ENCODE measurements at places on chromosomes 4 and X.

- no peaks in the 10 kb centered on the region for H3K27me3 ChIP-seq
- no peak overlapping the region for H3K4me3 ChIP-seq
- H3K4me1 ChIP-seq, result no peaks in the 10 kb centered on the region
- no peaks in the 10 kb centered on the region for H3K36me3 ChIP-seq
- no peak for DNase-seq
- H3K27ac ChIP-seq, result no peak overlapping the region
Measured at GRCh38 chrX:74670028-74670427, 55.6 kb upstream of the RLIM start.

DNA sequence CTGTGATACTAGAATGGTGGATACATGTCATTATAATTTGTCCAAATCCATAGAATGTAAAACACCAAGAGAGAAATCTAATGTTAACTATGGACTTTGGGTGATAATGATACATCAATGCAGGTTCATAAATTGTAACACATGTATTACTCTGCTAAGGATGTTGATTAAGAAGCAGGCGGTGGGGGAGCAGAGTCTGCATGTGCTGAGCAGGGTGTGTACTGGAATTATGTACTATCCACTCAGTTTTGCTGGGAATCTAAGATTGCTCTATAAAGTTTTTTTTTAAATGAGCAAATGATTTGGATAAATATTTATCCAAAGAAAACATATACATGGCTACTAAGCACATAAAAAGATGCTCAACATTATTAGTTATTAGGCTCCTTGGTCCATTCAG lies 15.0 kb upstream of the MANBA start:
- no peaks in the 10 kb centered on the region for H3K36me3 ChIP-seq
- H3K27ac ChIP-seq, result no peak overlapping the region
- H3K27me3 ChIP-seq, result no peaks in the 10 kb centered on the region
- no peak overlapping the region for H3K4me3 ChIP-seq

GRCh38 chr4:1080961-1081688 lies 32.2 kb downstream of the RNF212 start:
- no peak overlapping the region for H3K27ac ChIP-seq
- H3K36me3 ChIP-seq, result no peaks in the 10 kb centered on the region
- H3K27me3 ChIP-seq, result peaks cover 51% of the 10 kb centered on the region
- no peak for DNase-seq
- H3K4me1 ChIP-seq, result no peaks in the 10 kb centered on the region

- H3K4me1 ChIP-seq, result peaks cover 2% of the 10 kb centered on the region
- no peak for DNase-seq
- no peaks in the 10 kb centered on the region for H3K36me3 ChIP-seq
- H3K4me3 ChIP-seq, result no peak overlapping the region
- peaks cover 8% of the 10 kb centered on the region for H3K27me3 ChIP-seq
Measured at GRCh38 chrX:2521927-2522386, 21.2 kb upstream of the DHRSX start.

GRCh38 chrX:34631479-34632220 lies 25.4 kb downstream of the TMEM47 start:
- H3K4me1 ChIP-seq, result no peaks in the 10 kb centered on the region
- no peak overlapping the region for H3K27ac ChIP-seq
- H3K36me3 ChIP-seq, result no peaks in the 10 kb centered on the region
- no peak overlapping the region for H3K4me3 ChIP-seq

GRCh38 chr4:42070463-42070862 lies 80.1 kb downstream of the SLC30A9 start:
- no peak for DNase-seq
- H3K27ac ChIP-seq, result no peak overlapping the region
- no peaks in the 10 kb centered on the region for H3K27me3 ChIP-seq

DNA sequence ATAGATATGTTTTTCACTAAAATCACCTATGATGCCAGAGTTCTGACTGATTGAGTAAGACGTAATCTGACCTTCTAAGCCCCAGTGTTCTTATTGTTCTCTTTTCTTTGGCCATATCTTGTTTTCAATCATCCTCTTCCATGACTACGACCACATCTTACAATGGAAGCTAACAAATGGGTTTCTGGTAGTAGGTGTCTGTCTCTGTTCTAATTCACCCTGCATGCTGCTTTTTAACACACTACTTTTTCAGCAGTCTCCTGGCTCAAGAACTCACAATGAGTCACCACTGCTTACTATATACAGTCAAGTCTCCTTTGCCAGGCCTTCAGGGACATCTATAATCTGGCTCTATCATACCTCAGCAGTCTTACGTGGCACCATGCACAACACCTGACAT lies 146.1 kb downstream of the NEXMIF start:
- no peaks in the 10 kb centered on the region for H3K27me3 ChIP-seq
- peaks cover 2% of the 10 kb centered on the region for H3K36me3 ChIP-seq
- no peak overlapping the region for H3K27ac ChIP-seq
- H3K4me1 ChIP-seq, result no peaks in the 10 kb centered on the region

DNA sequence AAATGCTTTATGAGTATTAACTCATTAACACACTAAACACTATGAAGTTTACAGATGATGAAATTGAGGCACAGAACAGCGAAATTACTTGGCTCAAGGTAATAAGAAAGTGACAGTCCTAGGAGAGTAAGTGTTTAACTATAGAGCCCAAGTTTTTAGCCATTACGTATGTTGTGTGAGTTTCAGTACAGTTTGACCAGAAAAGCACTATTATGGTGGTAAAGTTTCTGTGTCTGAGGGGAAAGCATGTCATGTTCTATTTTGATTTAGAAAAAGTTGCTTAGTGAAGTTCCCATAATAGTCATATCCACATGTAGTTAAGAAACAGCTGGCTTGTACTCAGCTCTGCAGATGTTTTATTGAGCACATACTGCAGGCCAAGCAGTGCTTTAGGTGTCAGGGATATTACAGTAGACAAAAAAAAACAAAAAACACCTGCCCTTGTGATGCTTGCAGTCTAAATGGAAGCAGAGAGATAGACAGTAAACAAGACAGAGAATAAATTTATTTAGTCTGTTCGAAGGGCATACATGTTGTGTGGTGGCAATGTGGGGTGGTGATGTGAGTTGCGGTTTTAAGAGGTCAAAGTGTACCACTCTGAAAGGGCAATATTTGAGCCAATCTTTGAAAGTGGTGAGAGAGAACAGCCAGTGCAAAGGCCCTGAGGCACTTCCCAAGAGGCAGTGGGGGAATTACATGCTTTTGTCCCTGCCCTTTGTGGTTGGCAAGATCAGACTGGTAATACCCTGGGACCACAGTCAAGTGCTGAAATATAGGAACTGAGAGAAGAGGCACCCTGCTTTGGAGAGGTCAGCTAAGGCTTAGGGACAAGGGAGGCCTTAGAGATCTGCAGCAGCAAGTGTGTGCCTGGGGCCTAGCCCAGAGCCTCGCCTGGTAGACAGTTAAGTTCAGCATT lies 6.2 kb downstream of the TMEM131L start:
- no peaks in the 10 kb centered on the region for H3K27me3 ChIP-seq
- H3K27ac ChIP-seq, result peak overlapping the region; percentile 97
- peaks cover 17% of the 10 kb centered on the region for H3K36me3 ChIP-seq
- DNase-seq, result no peak
- H3K4me3 ChIP-seq, result peak overlapping the region; percentile 93
- peaks cover 48% of the 10 kb centered on the region for H3K4me1 ChIP-seq

DNA sequence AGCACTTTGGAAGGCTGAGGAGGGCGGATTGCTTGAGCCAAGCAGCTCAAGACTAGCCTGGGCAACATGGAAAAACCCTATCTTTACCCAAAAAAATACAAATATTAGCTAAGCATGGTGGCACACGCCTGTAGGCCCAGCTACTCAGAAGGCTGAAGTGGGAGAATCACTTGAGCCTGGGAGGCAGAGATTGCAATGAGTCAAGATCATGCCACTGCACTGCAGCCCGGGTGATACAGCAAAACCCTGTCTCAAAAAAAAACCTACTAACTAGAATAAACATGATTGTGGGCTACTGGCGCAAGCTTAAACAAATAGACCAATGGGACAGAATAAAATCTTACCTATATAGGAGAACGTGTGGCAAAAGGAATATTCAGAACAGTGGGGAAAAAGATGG lies 7.3 kb downstream of the CDKL2 start:
- no peak overlapping the region for H3K4me3 ChIP-seq
- no peaks in the 10 kb centered on the region for H3K27me3 ChIP-seq
- no peaks in the 10 kb centered on the region for H3K4me1 ChIP-seq

DNA sequence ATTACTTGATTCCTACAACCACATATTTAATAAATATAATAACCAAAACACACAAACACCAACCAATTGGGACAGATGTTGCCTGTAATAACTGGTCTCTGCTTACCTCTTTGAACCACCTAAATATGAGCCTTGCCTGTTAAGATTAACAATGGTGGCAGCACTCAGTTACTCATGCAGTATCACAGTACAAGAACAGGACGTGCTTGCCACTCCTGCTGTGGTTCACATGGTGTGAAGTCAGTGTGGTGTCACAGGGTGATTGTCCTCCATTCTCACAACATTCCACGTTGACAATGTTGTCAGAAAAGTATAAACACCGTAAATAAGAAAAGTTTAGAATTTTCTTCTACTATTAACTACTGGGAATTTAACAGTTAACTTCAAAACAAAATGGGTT lies 365.0 kb downstream of the PPP3CA start:
- no peaks in the 10 kb centered on the region for H3K27me3 ChIP-seq
- no peaks in the 10 kb centered on the region for H3K4me1 ChIP-seq
- no peaks in the 10 kb centered on the region for H3K36me3 ChIP-seq
- H3K4me3 ChIP-seq, result no peak overlapping the region
- H3K27ac ChIP-seq, result no peak overlapping the region

DNA sequence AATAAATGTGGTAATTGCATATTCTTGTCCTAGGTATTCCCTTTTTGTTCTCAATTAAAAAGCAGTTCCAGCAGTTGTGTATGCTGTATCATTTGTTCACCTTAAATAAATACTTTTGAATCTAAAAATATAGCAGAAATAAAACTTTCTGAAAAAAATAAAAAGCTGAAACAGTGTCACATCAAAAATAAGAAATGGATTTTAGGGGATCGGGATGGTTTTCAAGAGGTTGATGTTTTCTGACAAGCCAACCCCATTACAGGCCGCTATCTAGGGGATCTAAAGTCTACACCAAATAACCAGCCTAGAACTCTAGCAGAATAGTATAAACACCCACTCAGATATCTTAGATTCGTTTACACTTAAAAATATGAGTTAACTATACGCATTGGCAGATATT lies 95.4 kb upstream of the MAML3 start:
- H3K4me1 ChIP-seq, result peaks cover 11% of the 10 kb centered on the region
- no peaks in the 10 kb centered on the region for H3K36me3 ChIP-seq
- no peak overlapping the region for H3K27ac ChIP-seq
- no peaks in the 10 kb centered on the region for H3K27me3 ChIP-seq
- peak; percentile 25 for DNase-seq

DNA sequence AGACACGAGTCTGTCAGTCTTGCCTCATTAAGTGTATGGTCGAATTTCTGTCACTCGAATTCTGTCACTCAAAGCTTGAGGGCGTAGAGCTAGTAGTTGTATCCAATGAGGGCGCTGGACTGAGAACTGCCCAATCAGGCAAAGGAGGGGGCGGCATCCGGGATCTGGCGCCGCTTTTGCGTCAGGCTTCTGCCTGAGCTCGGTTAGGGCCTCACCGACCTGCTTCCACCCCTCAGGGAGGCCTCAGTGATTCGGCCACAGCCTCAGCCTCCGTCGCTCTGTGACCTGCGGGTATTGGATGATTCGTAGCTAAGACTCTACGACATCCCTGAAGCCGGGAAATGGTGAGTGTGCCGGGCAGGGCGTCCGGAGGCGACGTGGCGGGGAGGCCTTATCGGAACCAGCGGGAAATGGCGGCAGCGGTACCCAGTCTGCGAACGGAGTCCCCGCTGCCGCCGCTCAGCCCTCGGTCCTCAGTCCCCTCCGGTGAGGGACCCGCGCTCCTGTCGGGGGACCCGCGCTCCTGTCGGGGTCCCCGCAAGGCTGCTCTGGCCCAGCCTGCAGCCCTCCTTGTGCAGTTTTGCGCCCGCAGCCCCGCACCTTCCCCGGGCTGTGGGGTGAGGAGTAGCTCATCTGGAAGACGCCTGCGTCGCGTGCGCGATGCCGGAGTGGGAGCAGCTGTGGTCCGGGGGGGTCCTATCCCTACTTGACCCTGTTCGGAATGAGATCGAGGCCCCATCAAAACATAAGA lies 88.3 kb downstream of the ZNF718 start:
- peaks cover 28% of the 10 kb centered on the region for H3K4me1 ChIP-seq
- no peak overlapping the region for H3K27ac ChIP-seq
- peaks cover 2% of the 10 kb centered on the region for H3K36me3 ChIP-seq
- peak overlapping the region; percentile 33 for H3K4me3 ChIP-seq
- peaks cover 8% of the 10 kb centered on the region for H3K27me3 ChIP-seq
- DNase-seq, result peak; percentile 25
